Cardiac septum (tissue), 1 donor: ENCODE measurements at places on chromosomes 3 and 15. TPM values are rescaled to one million over a fixed set of nuclear protein-coding genes. Genes with fewer than 3 reads are reported as not detected.

DPPA2 gene
- not detected for total RNA-seq

ACKR2 gene
- total RNA-seq: 1.5 TPM

CFAP91 gene
- total RNA-seq: 0.57 TPM

DUOXA2 gene
- total RNA-seq: not detected

SCAMP2 gene
- 33.3 TPM for total RNA-seq

SNURF gene
- total RNA-seq: 62.1 TPM

GOLGA6L7 gene
- total RNA-seq: not detected

SPATA12 gene
- not detected for total RNA-seq

HGD gene
- 0.73 TPM for total RNA-seq

PP2D1 gene
- not detected for total RNA-seq

GP9 gene
- 0.27 TPM for total RNA-seq

ASB7 gene
- total RNA-seq: 6.8 TPM

TTBK2 gene
- 28.0 TPM for total RNA-seq

GOLGA8T gene
- 1.6 TPM for total RNA-seq

LHFPL4 gene
- total RNA-seq: not detected

CLDN18 gene
- total RNA-seq: not detected

GRK7 gene
- 0.08 TPM for total RNA-seq

GABRG3 gene
- 0.35 TPM for total RNA-seq

AZI2 gene
- 38.3 TPM for total RNA-seq

SERPINI1 gene
- 10.5 TPM for total RNA-seq

SLC25A36 gene
- 66.0 TPM for total RNA-seq

LAMB2 gene
- 788 TPM for total RNA-seq

UQCRC1 gene
- total RNA-seq: 753 TPM

TNIK gene
- 42.2 TPM for total RNA-seq

PTPRG gene
- 34.3 TPM for total RNA-seq

FSIP1 gene
- total RNA-seq: 2.0 TPM

ANKRD34C gene
- 0.78 TPM for total RNA-seq

GUCA1C gene
- total RNA-seq: 0.81 TPM

SNRPA1 gene
- 26.0 TPM for total RNA-seq

NR2F2 gene
- total RNA-seq: 21.0 TPM

CCDC191 gene
- 1.2 TPM for total RNA-seq

TRH gene
- total RNA-seq: not detected

ATP13A5 gene
- not detected for total RNA-seq

SNX22 gene
- 1.5 TPM for total RNA-seq

ADAM10 gene
- 85.9 TPM for total RNA-seq

PPP4R2 gene
- 46.6 TPM for total RNA-seq
